ENCODE measurements at places on chromosomes 3 and 15. TPM values are rescaled to one million over a fixed set of nuclear protein-coding genes. Genes with fewer than 3 reads are reported as not detected.

ATG7 gene
- 33.9 TPM for total RNA-seq

SERPINI2 gene
- 1.6 TPM for total RNA-seq

ARID3B gene
- 11.0 TPM for total RNA-seq

MORF4L1 gene
- 103 TPM for total RNA-seq

ITGA11 gene
- total RNA-seq, result 0.27 TPM

C3orf62 gene
- total RNA-seq, result 3.2 TPM

GUCA1C gene
- total RNA-seq, result not detected

CIDEC gene
- under 0.01 TPM for total RNA-seq

KBTBD13 gene
- not detected for total RNA-seq

RETNLB gene
- total RNA-seq, result not detected

DNA sequence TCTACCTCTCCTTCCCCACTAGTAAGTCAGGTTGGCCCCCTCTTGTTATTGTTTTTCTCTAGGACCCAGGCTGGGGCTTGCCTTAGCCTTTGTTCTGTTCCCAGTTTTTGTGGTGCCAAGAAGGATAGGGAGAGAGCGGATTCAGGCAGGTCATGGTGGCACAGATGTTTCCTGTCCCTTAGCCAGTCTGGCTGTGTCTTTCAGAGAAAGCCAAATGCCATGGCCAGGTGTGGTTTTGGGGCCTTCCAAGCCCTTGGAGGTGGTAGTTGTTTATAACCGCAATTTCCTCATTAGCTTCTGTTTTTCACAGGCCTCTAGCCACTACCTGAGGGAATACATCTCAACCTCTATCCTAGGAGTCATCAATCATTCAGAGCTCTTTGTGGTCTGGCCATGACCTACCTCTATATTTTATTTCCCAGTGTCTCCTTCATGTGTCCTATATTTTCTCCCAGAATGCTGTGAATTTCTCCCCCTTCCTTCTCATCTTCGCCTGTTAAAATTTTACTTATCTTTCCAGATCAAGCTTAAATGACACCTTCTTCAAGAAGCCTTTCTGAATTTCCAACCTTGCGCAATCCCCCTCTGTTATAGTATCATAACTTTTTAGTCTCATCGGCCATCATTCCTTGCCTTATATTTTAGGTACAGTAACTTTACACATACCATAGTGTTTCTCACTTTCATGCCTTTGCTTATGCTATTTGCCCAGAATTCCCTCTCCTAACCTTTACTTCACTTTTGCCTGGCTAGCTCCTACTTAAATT is 38.2 kb downstream of the TIMP4 start:
- DNase-seq, result peak; percentile 92

- peak; percentile 88 for DNase-seq
Measured at GRCh38 chr3:151282921-151283320, 4.6 kb upstream of the P2RY14 start.

DNA sequence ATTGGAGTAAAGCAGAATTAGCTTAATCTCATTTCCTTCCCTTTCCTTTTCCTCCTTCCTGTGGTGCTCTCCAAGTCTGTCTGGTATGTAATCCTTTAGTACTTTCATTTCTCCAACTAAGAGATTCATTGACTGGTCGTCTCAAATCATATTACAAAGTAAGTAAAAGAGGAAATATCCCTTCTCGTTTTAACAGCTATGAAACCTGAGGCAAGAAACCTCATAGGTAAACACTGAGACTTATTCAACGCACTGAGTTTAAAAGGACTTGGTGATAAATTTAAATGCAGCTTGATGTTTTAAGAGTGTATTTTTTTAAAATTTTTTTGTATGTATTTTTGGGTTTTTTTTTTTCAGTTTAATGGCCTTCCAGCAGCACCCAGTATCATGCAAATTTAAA is 117.2 kb upstream of the LRRC3B start:
- no peak for DNase-seq

DNA sequence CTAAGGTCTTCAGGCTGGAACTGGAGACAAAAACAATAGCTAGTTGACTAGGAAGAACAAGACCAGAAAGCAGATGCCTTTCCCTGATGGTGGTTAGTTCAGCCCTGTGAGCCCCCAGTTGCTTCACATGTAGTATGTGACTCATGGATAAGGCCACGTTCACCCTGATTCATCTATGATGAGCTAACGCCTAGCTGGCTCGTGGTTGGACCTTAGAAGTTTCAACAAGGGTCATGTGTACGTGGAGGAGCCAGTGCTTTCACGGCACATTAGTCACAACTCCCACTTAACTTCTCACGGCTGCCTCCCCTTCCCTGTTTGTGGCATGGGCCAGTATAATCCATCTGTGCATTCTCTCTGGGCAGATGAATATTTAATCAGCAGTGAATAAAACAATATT is 20.6 kb downstream of the COL8A1 start:
- no peak for DNase-seq

- DNase-seq, result no peak
Measured at GRCh38 chr3:29176501-29176900, 104.4 kb upstream of the RBMS3 start.

- DNase-seq, result no peak
Measured at GRCh38 chr3:16423947-16424673, 89.4 kb downstream of the RFTN1 start.

- DNase-seq, result no peak
Measured at GRCh38 chr3:58497097-58497496, 5.2 kb downstream of the KCTD6 start.

DNA sequence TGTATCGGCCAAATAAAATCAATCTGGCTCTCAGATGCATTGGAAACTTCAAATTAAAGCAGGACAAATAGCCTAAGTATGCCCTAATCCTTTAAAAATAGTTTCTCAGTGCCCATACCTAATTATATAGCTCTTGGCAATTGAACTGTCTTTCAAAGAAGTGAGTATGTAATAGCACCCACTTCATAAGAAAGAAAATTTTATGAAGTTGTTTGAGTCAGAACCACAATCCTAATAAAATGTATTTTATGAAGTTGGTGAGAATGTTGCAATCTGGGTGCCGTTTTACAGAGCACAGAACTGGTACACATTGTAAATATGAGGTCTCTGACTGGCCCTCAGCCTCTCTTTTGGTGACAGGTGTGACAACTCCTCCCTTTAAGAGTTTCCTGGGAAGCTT is 45.4 kb downstream of the EPHB1 start:
- DNase-seq, result no peak

DNA sequence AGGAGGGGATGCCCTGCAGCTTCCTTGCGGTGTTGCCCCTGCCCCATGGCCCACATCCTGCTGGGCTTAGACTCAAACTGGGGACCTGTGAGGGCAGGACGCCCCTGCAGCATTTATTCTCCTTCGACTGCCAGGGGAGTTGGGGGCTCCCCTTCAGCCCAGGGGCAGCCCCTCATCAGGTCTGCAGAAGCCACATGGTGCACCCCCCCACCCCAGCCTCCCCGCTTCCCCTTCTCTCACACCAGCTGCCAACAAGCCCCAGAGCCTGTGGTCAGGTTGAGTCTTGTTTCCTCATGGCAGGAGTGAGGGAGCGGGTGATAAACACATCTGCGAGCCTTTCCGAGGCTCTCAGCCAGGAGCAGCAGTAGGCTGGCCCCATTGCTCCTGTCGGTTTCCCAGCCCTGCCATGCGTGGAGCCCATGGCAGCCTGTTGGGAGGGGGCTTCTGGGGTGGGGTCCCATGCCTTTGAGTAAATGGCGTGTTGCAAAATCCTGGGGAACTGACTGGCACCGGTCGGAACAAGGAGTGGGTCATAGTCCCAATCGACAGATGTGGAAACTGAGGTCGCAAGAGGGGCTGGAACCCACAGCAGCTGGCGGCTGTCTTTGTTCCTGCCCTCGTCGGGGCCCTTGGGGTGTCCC is 27.8 kb downstream of the WNT7A start:
- DNase-seq, result peak; percentile 92

DNA sequence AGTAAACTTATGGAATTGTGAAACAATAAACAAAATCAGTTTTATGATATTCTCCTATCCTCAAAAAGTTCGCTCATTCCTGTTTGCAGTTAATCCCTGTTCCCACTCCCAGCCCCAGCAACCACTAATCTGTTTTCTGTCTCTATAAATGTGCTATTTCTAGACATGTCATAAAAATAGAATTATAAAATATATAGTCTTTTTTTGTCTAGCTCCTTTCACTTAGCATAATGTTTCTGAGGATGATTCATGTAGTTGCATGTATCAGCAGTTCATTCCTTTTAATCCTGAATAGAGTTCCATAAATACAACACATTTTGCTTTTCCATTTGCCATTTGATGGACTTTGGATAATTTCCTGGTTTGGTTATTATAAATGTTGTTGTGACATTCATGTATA is 140.0 kb downstream of the KCNAB1 start:
- DNase-seq, result no peak

DNA sequence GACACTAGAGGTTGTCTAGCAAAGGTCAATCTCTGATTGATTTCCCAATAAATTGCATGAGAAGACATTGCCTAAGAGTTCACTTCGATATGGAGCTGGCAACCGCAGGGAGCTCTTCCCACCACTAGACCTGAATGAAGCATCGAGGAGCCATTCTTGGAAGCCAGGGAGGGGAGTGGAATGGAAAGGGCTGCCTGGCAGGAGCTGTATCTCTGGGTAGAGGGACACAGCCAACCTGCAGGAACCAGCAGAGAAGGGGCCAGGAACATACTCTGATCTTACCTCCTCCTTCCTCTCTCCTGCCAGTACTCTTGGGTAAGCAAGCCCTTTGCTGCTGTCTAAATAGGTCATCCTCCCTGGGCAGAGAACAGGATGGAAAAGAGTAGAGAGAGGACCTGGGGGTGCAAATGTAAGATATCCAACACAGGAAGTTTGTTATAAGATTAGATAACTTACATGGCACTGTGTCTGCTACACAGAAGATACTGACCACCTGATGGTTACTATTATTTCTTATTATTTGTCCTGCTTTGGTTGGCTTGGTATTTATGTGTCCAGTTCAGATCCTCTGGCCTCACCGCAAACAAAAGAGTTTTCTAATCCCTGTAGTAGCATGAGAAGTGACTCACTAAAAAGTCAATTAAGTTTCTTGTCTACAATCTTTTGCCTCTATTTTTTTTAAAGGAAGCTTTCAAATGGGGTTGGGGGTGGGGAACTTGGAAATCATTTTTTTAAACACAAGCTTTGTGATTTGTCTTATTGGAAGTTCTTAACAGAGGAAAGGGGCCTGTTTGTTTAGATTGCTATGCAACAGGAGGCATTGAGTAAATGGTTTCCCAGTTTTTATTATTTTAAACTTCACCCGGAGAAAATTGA is 156.7 kb upstream of the TSC22D2 start:
- no peak for DNase-seq

DNA sequence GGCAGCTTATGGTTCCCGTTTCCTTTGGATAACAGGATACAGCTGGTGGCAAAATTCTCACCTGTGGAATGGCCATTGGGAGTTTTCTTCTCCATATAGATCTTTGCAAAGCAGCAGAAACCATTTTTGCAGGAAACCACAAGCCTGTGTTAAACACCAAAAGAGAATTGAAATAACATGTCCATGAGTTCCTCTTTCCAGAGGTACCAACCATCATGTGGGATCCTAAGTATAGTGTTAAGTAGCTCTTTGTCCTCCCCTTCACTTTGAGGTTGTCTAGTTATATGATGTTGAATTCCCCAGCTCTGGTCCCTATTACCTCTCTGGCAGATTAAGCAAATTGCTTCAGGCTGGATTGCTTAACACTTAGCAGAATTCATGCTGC is 94.9 kb downstream of the AKAP13 start:
- peak; percentile 54 for DNase-seq

- no peak for DNase-seq
Measured at GRCh38 chr3:117512975-117513374, 803.4 kb downstream of the TUSC7 start.

DNA sequence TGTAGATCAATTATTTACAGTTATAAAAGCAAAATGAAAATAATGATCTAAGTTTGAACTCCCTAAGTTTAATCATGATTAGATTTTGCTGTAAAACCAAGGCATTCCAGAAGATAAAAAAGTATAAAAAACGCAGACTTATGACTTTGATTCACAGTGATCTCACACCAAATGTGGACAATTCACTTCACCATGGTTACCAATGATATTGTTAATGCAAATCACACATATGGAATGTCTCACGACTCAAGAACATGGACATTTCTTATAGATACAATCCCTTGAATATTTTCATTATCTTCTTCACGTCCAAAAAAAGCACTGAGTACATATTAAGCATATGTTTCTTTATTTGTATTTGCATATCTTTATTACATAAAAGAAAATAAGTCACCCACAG is 1054.2 kb downstream of the NAALADL2 start:
- no peak for DNase-seq

DNA sequence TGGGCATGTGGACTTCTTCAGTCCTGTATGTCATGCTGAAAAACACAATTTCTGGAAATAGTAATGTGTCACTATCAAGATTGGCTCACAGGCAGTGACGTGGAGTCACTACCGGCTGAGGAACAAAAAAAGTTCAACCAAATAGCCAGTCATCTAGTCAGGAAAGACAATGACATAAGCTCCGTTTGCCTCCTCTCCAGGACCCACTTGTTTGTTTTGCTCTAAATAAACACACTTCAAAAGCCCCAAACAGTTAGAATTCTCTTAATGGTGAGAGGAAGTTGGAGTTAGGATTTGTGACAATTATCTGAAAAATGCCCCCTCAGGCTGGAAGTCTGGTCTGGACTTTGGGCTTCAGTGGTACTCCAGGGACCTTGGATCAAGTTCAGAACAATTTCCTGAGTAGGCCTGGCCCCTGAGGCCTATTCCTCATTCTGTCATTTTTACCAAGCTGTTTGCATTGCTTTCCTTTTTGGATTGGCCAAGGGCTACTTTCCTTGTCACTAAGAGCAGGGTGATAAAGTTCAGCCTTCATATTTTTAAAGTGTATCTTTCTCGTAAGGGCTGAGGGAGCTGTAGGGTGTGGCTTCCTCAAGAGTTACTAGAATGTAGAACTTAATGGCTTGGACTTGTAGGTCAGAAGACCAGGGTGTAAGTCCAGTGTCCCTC is 98.9 kb downstream of the EOMES start:
- no peak for DNase-seq

DNA sequence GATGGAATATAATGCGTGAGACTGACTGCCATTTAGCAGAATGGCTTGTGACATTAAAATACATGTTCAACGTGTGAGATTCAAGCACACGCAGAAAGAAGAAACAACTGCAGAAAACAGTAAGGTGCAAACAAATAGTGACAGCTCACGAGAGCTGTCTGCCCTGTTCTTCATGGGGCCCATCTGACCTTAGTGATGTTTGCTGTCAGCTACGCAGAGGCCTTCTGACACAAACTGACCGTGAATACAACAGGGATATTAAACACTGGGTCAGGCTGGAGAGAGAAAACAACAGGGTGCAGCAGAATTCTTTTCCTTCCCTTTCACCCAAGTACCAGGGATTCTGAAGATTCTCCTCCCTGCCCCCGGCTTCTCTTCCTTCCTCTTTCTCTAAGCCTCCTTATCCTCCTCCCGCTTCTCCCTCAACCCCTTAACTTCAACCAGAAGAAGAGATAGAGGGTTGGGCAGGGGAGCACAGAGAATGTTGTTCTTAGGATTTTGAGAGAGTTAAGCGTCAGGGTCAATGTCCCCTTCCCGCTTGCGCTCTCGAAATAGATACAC is 2.1 kb downstream of the TNFAIP8L3 start:
- DNase-seq, result no peak

- no peak for DNase-seq
Measured at GRCh38 chr3:193372783-193373182, 5.8 kb downstream of the ATP13A5 start.

Data from hematopoietic multipotent progenitor cell (in vitro differentiated cells).